Stimulated activated CD4-positive, alpha-beta T cell treated with anti-CD3 and anti-CD28 coated beads, Interleukin-1b, Interleukin-23, amount 100 ng/mL, for 24 hours (primary cell): ENCODE measurements at places on chromosomes 5 and 9.

DNA sequence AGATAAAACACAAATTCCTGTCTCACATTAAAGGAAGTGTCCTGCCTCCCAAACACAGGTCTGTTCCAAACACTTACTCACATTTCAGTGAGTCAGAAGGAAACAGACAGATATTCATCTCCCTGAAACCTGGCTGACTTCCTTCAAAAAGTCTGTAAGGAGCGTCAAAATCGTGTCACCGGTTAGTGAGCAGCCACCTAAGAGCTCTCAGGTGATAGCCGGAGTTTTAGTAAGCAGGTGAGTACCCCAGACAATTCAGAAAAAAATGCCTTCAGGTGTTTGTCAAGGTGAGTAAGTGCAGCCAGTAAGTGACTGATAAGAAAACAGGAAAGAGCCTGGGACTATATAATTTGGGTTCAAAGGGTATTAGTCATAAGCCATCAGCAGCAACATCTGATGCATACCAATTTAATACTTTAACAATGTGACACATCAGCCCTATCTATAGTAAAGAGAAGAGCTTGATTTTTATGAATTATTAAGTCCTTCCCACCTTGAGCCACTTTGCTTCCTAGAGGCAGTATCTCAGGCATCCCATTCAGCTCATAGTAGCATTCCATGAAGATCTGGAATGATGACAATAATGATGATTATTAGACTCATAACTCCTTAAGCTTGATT, 1.3 kb upstream of the ITGA2 start:
- DNase-seq, result no peak

- no peak for DNase-seq
Measured at GRCh38 chr5:10513501-10514442, 50.1 kb upstream of the ANKRD33B start.

DNA sequence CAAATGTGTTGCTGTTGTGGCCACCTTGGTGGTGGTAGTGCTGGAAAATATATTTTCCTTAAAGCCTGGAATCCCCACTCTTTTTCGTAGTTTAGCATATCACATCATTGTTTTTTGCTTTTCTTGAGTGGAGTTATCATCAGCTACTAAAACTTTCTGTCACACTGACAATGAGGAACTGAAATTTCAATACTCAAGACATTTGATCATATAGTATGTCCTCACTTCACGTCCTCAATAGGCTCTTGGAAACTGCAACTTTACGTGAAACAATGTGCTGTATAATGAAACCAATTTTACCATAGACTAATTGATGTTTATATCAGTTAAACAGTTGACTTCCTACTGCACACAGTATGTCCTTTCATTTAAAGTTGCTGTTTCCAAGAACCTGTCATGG, 265.8 kb downstream of the ADGRV1 start:
- no peak for DNase-seq

- no peak for DNase-seq
Measured at GRCh38 chr9:133458643-133459312, 1.0 kb upstream of the CACFD1 start.

GRCh38 chr5:150142959-150143349, 12.7 kb downstream of the PDGFRB start:
- no peak for DNase-seq

GRCh38 chr5:107403228-107403953, 267.3 kb downstream of the EFNA5 start:
- no peak for DNase-seq

DNA sequence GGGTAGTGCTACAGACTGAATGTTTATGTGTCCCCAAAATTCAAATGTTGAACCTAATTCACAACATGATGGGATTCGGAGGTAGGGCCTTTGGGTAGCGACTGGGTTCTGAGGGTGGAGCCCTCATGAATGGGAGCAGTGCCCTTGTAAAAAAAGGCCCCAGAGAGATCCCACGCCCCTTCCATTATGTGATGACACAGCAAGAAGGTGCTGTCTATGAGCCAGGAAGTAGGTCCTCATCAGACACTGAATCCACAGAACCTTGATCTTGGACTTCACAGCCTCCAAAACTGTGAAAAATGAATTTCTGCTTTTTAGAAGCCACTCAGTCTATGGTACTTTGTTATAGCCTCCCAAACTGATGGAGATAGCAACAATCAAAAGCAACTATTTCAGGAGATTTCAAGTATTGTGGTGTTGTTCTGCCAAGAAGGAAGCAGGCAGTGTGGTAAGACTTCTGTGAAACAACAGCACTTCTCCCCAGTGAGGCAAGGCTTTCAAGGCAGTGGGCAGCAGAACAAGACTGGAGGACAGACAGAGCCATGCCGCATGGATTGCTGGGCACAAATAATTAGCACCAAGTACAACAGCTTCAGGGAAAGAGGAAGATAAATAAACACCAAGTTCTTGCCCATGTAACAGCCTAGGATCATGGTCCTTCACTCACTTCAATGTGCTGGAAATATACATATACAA, 76.1 kb downstream of the OR2K2 start:
- DNase-seq, result no peak

DNA sequence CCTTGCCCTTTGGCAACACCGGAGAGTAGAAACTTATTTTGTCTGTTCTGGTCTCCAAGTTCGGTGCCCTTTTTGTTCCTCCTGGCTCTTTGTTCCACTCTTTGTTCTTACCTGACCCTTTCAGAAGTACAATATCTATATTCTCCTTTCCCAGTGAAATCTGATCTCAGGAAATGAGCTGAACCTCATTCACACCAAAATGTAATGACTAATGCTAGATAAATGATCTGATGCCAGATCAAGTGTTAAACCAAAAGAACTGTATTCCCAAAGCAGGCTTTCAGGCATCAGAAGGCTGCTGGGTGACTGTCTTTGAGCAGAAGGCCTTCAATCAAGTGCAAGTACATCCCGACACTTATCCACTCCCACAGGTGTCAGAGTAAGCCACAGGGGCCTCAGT, 156.4 kb downstream of the SPOCK1 start:
- DNase-seq, result no peak

DNA sequence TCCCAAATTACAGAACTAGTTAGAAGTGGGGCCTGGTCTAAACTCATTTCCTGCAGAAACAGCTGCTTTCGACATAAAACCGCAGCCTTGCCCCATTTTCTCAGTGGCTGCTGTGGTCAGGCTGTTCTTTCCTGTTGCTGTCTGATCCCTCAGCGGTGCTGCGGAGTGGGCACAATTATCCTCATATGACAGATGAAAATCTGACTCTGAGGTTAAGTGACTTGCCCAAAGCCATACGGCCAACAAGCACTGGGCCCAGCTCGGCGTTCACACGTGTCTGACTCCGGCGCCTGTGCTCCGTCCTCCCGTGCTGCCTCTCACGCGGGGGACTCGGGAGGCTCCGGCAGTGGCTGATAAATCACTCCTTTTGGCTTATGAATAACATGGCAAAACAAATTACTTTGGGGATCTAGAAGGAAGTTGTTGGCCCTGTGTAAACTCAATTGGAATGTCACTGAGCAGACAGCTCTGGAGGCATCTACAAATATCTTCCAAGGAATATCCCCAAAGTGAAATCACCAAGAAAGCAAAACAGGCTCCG, 142.6 kb upstream of the LMX1B start:
- peak; percentile 34 for DNase-seq

DNA sequence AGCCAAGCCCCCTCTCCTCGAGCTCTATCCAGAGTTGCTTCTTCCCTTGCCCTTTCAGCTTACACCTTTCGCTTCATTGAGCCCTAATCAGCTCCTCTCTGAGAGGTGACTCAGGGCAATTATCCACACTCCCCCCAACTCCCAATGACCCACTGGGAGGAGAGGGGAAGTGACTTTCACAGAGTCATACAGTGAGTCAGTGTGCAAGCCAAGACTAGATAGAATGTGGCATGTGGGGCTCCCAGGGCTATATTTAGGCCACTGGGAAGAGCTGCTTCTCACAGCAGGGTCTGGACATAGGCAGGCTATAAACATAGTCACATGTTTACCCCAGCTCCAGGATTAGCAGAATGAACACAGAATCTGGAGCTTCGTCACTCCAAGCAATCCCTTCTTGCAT, 57.4 kb downstream of the NRG2 start:
- DNase-seq, result no peak

DNA sequence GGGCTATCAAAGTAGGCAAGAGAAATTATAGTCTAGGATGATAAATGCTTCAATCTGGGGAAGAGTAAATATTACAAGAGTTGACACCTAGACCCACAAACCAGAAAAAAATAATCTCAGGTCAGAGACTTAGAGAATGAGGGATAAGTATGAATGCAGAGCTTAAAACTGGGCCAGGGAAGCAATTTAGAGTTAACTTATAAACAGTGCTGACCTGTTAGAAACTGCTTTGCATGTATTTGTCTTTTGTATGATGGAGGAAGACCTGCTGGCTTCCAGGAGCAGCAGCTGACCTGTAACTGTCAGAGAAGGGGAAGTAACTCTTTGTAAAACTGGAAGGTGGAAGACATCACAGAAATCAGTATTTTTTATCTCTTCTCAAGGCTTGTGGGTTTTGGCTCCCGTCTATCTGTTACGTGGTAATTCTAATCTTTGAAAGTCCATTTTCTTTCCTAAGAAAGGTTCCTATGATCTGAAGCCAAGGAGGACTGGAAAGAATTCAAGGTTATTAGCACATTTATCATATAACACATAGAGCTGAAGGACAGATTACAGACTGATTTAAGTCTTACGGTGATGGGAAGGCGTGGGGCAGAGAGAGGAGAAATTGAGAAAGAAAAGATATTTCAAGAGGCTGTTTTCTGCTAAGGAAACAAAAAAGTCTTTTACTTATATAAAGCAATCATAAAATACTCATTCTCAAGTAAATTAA, 114.7 kb upstream of the ADAMTS19 start:
- DNase-seq, result no peak

DNA sequence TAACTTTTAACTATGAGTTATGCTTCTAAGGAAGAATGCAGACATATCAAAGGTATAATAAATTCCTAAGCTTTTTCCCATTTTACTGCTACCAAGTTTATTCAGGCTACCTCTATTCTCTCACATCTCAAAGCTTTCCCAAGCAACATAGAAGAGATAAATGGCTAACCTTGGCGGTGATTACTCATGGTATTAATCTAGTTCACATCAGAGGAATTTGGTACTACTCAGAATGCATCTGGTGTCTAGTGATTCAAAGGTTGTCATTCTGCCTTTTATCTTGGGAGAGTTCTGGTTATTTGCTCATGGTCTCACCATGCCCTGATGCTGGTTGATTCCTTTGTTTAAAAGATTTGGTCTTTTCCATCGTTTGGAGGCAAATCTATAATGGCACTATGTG, 182.7 kb downstream of the TAF11L14 start:
- DNase-seq, result no peak

- no peak for DNase-seq
Measured at GRCh38 chr9:98591696-98592095, 117.0 kb downstream of the GABBR2 start.

- no peak for DNase-seq
Measured at GRCh38 chr9:79432485-79432884, 139.3 kb upstream of the TLE4 start.

DNA sequence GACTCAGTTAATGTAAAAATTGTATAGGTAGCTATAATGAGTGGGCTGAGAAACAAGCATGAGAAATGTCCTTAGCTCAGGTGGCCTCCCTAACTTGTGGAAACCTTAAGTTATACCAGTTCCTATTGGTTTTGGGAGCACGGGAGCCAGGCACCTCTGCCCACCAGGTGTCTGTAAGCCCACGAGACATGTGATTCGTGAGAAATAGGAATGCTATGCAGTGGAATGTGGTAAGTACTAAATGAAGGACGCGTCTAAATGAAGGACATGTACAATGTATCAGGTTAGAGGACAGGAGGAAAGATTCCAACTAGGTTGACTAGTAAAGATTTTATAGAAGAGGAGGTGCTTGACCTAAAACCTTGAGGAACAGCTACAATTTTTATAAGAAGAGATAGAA, 46.0 kb upstream of the F2RL2 start:
- no peak for DNase-seq

GRCh38 chr5:150895431-150896428, 9.1 kb downstream of the ZNF300 start:
- no peak for DNase-seq
